CD4-positive, alpha-beta memory T cell (primary cell): ENCODE measurements at places on chromosomes 4 and X. TPM values are rescaled to one million over a fixed set of nuclear protein-coding genes. Genes with fewer than 3 reads are reported as not detected.

DNA sequence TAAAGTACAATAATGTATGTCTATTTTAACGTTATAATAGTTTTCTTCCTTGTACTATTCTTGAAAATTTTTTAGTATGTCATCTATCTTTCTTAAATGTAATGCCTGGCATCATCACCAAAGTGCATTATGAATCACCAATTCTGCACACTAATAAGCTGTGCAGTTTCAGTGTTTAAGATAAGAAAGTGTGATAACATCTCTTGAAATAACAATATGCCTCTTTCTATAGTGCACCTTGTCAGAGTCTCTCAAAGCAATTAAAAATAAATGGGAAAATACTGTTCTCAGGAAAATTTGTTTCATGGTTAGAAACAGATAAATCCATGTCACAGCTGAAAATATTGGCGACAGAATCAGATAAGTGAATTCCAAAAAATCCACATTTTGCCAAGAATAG is 457.4 kb upstream of the PCDH10 start:
- H3K27ac ChIP-seq, result no peak overlapping the region
- H3K27me3 ChIP-seq, result no peaks in the 10 kb centered on the region
- no peaks in the 10 kb centered on the region for H3K36me3 ChIP-seq
- DNase-seq, result no peak
- H3K4me3 ChIP-seq, result no peak overlapping the region
- H3K4me1 ChIP-seq, result no peaks in the 10 kb centered on the region

DNA sequence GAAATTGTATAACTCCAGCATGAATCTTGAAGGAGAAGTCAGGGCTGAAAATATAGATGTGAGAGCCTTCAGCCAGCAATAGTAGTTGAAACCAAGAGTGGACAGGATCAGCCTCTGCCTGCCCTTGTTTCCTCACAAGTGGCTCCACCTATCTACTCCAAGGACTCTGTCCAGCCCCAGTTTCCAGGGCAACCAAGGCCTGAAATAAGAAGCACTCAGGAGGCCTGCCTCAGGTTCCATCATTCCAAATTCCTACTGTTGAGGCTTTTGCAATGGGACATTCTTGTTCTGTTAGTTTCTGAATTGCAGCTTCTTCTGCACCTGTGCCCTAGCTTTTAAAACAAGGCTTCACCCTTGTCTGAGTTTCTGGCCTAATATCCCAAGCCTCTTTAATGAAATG is 41.6 kb downstream of the TRPC5OS start:
- no peaks in the 10 kb centered on the region for H3K4me1 ChIP-seq
- no peak overlapping the region for H3K4me3 ChIP-seq
- no peaks in the 10 kb centered on the region for H3K36me3 ChIP-seq
- no peak overlapping the region for H3K27ac ChIP-seq

DNA sequence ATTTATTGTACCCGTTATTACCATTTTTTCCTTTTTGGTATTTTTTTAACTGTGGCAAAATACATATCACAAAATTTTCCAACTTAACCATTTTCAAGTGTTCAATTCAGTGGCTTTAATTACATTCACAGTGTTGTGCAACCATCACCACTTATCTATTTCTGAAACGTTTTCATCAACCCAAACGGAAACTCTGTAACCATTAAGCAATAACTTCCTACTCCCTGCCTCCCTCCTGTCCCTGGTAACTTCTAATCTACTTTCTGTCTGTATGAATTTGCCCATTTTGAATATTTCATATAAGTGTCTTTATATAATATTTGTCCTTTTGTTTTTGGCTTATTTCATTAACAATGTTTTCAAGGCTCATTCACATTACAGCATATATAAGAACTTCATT is 57.4 kb upstream of the MSN start:
- peaks cover 36% of the 10 kb centered on the region for H3K4me1 ChIP-seq
- H3K27ac ChIP-seq, result no peak overlapping the region
- H3K4me3 ChIP-seq, result no peak overlapping the region

GRCh38 chrX:66489339-66489738 is 149.5 kb downstream of the EDA2R start:
- DNase-seq, result no peak
- H3K36me3 ChIP-seq, result no peaks in the 10 kb centered on the region
- H3K27me3 ChIP-seq, result no peaks in the 10 kb centered on the region
- no peak overlapping the region for H3K4me3 ChIP-seq
- no peaks in the 10 kb centered on the region for H3K4me1 ChIP-seq

GRCh38 chrX:4741024-4741423 is 1027.6 kb upstream of the PRKX start:
- H3K36me3 ChIP-seq, result no peaks in the 10 kb centered on the region
- H3K4me1 ChIP-seq, result no peaks in the 10 kb centered on the region
- no peak overlapping the region for H3K4me3 ChIP-seq
- DNase-seq, result no peak

GRCh38 chrX:41556958-41557357 is 109.8 kb downstream of the NYX start:
- DNase-seq, result peak; percentile 51
- no peak overlapping the region for H3K27ac ChIP-seq
- H3K4me1 ChIP-seq, result peaks cover 53% of the 10 kb centered on the region
- H3K27me3 ChIP-seq, result no peaks in the 10 kb centered on the region

GRCh38 chr4:110516106-110516922 is 40.4 kb downstream of the ENPEP start:
- H3K36me3 ChIP-seq, result no peaks in the 10 kb centered on the region
- peak; percentile 69 for DNase-seq
- peaks cover 12% of the 10 kb centered on the region for H3K4me1 ChIP-seq
- peak overlapping the region; percentile 48 for H3K27ac ChIP-seq
- no peaks in the 10 kb centered on the region for H3K27me3 ChIP-seq
- H3K4me3 ChIP-seq, result peak overlapping the region; percentile 84

GRCh38 chr4:176433983-176434382 is 114.2 kb downstream of the SPCS3 start:
- H3K4me1 ChIP-seq, result no peaks in the 10 kb centered on the region
- no peaks in the 10 kb centered on the region for H3K36me3 ChIP-seq
- no peaks in the 10 kb centered on the region for H3K27me3 ChIP-seq
- no peak overlapping the region for H3K4me3 ChIP-seq
- no peak for DNase-seq

Gene PCDH19
- total RNA-seq, result not detected

Gene MAGEB17
- not detected for total RNA-seq

Gene GSTCD
- 5.0 TPM for total RNA-seq
